ENCODE measurements at places on chromosomes 2 and 18.

DNA sequence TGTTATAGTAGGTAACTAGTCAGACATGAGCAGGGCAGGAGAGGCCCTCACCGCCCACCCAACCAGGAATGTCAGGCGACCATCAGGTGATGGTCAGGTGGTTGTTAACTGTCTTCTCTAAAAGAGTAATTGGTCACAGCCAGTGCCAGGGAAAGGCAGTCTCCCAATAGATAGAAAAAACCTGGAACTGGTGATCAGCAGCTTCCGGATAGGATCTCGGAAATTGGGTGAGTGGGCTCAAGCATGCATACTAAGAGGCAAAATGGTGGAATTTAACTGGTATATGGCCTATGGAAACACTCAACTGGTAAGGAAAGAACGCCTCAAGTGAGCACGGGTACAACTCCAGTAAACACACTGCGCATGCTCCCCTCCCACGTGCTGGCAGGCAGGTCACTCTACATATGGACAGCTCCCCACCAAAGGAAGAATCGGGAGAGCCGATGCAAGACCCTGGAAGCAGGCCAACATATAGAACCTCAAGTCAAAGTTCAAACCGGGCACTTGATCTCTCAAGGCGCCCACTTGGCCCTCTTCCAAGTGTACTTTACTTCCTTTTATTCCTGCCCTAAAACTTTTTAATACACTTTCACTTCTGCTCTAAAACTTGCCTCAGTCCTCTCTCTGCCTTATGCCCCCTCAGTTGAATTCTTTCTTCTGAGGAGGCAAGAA, 43.5 kb upstream of the TMEM131 start:
- no peak for DNase-seq

DNA sequence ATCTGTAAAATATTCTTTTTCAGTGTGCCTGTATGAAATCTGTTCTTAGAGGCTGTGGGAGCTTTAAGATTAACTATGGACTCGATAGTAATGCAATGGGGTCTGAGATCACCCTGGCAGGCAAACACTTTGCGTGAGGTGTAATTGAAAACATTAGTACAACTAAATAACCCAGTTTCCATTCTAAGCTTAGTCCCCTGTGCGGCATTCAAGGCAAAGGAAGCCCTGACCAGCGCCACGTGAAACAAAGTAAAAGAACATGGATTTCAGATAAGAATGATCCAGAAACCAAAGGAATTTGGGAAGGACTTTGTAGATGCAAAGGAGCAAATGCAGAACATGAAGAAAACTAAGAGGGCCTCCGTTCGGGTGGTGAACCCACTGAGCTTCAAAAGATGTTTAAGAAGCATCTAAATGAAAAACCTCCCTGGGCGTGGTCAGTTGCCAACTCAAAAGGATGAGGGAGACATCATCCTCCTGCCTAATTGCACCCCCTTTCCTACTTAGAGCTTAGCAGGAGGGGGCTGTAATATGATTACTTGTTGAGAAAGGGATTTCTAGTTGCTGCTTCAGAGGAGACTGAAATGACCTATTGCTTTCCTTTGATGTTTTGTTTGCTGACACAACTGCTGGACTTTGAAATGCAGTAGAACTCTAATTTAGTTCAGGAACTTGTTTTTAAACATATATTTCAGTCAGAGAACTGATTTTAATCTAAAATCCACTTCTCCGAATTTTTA, 7.9 kb upstream of the CETN1 start:
- no peak for DNase-seq

DNA sequence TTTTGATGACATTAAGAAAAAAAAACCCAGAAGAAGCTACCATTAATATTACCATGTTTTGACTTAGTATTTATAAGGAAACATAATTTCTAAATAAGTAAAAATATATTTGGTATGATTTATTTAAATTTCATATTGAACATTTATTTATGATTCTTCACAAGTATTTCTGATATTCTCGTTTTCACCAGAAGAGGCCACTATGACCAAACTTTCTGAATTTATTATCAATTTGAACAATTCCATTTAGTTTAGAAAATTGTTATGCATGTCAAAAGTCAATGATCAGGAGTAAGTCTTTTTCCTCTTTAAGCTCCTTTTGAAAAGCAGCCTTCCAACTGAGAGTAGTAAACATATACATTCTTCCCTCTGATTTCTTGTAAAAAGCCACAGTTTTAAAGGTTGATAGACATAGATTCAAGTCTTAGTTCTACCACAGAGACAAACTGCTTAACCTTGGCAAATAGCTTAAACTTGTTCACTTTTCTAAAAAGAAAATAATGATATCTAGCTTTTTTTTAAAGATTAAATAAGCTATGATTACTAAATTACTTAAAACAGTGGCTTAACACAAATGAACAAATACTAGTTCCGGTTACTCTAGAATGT, 329.9 kb downstream of the TRIB2 start:
- DNase-seq = peak; percentile 30

DNA sequence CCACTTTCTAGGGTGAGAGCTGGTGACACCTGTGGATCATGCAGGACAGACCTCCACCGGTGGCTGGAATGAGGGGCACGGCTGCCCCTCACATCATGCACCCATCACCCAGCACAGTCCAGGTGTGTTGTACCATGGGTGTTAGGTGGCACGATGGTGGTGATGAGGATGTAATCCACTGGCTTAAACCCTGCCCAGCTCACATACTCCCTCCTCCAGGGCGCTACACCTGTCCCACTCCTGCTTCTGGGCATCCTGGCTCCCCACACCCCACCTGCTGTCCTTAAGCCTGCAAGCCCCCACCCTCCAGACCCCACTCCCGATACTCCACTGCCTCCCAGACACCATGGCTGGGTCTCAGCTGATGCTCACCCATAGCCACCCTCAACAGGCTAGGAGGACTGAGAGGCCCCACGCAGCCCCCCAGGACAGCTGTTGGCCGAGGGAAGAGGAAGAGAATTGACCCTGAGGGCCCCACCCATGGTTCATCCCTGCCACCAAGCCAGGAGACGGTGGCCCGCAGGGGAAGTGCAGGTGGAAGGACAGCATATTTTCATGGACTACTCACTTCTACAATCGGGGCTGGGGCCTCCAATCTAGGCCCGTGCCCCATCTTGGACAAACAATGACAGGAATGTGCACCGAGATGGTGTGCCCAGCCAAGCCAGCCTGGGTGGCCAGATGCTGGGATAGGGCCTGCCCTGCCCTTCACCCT, 34.3 kb downstream of the MAL start:
- DNase-seq = no peak

- no peak for DNase-seq
Measured at GRCh38 chr2:232873292-232873908, 3.3 kb downstream of the SNORC start.

DNA sequence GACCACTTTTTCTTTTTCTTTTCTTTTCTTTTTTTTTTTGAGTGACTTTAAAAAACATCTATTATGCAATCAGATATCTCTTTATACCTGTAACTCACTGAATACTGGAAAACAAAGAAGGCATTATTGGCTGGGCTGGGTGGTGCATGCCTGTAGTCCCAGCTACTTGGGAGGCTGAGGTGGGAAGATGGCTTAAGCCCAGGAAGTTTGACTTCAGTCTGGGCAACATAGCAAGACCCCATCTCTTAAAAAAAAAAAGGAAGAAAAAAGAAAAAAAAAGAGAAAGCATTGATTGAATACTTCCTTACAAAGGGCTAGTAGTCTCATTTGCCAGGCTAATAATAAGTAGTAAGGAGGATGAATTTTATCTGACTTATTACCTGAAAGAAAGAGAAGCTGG, 2.7 kb upstream of the MTCL1 start:
- DNase-seq = no peak

- DNase-seq = no peak
Measured at GRCh38 chr2:44927985-44928482, 13.5 kb upstream of the SIX3 start.

Data from NCI-H510A treated with DMSO at 0.1 percent for 48 hours (cell line).